ENCODE measurements at places on chromosomes 4 and X.

GRCh38 chrX:63275127-63275526 is 76.0 kb downstream of the SPIN4 start:
- no peak for DNase-seq

- peak; percentile 99 for DNase-seq
Observed at GRCh38 chr4:2412885-2413716, 5.3 kb downstream of the ZFYVE28 start.

DNA sequence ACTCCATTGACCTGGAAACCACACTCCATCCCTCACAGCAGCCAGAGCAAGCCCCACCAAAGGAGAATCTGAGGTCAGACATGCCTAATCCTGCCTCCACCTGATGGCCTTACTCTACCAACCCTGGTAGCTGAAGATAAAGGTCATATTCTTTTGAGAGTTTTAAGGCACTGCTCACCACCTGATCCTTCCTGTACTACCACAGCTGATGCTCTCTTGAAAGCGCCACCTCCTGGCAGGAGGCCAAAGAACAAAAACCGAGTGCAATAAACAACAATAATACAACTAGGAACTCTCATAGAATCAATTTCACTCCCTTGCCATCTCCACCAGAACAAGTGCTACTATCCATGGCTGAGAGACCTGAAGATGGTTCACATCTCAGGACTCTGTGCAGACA is 301.6 kb downstream of the NAF1 start:
- no peak for DNase-seq

- no peak for DNase-seq
Observed at GRCh38 chr4:182711211-182711610, 206.0 kb downstream of the DCTD start.

DNA sequence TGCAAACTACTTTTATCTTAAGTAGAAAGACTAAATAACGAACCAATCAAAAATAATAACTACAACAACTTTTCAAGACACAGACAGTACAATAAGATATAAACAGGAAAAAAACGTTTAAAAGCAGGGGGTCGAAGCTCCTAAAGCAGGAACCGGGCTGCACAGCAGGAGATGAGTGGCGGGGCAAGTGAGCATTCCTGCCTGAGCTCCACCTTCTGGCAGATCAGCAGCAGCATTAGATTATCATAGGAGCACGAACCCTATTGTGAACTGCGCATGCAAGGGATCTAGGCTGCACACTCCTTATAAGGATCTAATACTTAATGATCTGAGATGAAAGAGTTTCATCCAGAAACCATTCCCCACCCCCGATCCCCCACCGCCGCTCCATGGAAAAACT is 146.2 kb downstream of the TEX11 start:
- no peak for DNase-seq

GRCh38 chrX:150324035-150324728 is 38.9 kb upstream of the MAMLD1 start:
- DNase-seq, result peak; percentile 87

GRCh38 chr4:157907226-157907946 is 265.4 kb downstream of the GASK1B start:
- no peak for DNase-seq

All from RCC 7860 (cell line).